ENCODE measurements at places on chromosomes 2 and 18. TPM values are rescaled to one million over a fixed set of nuclear protein-coding genes. Genes with fewer than 3 reads are reported as not detected.
A peak's percentile ranks its signal among the peaks of the same experiment; 100 is the strongest.

Gene CAPG
- 1.3 TPM for polyA plus RNA-seq

Gene DQX1
- 1.6 TPM for polyA plus RNA-seq

Gene BMP10
- polyA plus RNA-seq = not detected

Gene LANCL1
- polyA plus RNA-seq = 52.6 TPM

Gene ZNF407
- 2.6 TPM for polyA plus RNA-seq

Gene TMEM247
- not detected for polyA plus RNA-seq

Gene DYNC2LI1
- 26.6 TPM for polyA plus RNA-seq

Gene CLIP4
- 20.7 TPM for polyA plus RNA-seq

Gene SEH1L
- polyA plus RNA-seq = 29.8 TPM

Gene AKAIN1
- polyA plus RNA-seq = not detected

Gene HOXD8
- polyA plus RNA-seq = 8.2 TPM

DNA sequence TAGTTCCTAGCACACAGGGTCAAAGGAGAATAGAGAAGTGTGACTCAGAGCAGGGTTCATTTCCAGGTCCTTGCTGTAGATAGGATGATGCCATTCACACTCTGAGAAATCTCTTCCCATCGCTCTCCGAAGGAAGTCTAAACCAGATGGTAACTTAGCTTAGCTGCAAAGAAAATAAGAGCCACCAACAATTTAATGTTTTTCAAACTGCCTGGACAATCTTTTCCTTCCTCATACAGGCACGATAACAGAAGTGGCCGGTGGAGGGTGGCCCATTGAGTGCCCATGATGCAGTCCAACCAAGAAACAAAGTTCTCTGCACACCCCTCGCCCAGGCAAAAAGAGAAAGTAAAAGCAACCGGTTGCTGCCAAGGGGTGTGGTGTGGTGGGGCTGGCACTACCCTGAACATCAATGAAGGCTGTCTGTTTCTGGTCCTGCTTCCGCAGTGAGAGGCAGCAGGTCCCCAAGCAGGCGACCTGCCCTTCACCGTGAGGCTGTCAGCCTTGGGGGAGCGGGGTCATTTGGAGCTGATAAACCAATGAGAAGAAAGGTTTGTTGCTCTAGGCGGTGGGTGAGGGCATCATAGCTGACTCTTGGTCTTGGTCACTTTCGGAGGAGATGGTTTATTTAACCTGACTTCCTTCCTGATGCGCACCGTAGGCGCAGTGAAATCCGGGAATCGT is 105.6 kb upstream of the CD302 start:
- no peak for DNase-seq
- H3K27me3 ChIP-seq = no peaks in the 10 kb centered on the region
- H3K4me3 ChIP-seq = no peak overlapping the region
- no peak overlapping the region for H3K27ac ChIP-seq

DNA sequence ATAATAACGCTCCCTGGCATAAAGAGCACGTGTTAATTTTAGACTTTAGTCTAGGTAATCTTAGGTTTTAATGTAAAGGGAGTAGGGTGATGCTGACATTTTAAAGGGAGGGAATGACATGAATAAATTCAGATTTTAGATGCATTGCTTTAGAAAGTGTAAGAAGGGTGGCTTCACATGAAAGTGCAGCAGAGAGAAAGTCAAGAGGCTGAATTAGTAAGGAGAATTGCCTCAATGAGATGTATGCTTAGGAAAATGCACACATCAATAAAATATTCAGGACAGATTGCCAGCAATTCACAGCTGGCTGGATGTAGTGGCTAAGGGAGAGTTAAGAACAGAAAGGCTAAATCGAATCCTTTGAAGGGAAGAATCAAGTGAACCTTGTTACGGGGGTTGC is 165.5 kb upstream of the CDH19 start:
- H3K27me3 ChIP-seq = no peaks in the 10 kb centered on the region
- no peak overlapping the region for H3K4me3 ChIP-seq
- H3K36me3 ChIP-seq = no peaks in the 10 kb centered on the region
- DNase-seq = no peak

- peaks cover 4% of the 10 kb centered on the region for H3K4me1 ChIP-seq
- no peak overlapping the region for H3K4me3 ChIP-seq
- H3K27ac ChIP-seq = no peak overlapping the region
These were observed 115.3 kb upstream of the RBBP8 start for GRCh38 chr18:22817844-22818243.

DNA sequence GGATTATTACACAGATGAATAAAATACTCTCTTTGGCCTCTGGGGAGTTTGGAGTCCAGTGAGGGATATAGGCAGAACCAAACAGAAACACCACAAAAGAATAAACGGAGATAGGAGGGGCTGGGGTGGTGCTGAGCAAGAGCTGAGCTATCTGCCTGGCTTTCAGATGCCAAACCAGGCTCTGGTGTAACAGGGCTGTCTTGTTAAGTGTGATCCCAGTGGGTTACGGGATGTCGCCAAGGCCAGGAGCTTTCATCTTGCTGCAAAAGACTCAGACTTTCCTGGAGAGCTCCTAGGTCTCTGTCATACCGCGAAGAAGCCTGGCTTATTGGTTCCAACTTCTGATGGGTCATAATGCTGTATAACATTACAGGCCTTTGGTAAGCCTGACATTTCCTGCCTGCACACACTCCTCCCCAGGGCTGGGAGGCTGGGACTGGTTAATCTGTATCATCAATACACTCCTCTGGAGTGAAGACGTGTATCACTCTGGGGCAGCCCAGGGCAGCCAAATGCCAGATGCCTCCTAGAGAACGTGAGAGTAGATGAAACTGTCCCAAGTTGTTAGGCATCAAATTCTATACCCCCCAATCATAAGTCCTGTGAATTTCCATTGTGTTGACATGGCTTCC is 60.5 kb downstream of the STPG4 start:
- H3K27ac ChIP-seq = peak overlapping the region; percentile 89
- peak; percentile 74 for DNase-seq
- peaks cover 13% of the 10 kb centered on the region for H3K4me1 ChIP-seq
- no peaks in the 10 kb centered on the region for H3K36me3 ChIP-seq
- H3K4me3 ChIP-seq = no peak overlapping the region

GRCh38 chr2:180621366-180621765 is 359.0 kb upstream of the UBE2E3 start:
- no peaks in the 10 kb centered on the region for H3K27me3 ChIP-seq
- DNase-seq = no peak
- H3K4me1 ChIP-seq = no peaks in the 10 kb centered on the region
- H3K4me3 ChIP-seq = no peak overlapping the region
- H3K36me3 ChIP-seq = no peaks in the 10 kb centered on the region

- H3K27me3 ChIP-seq = no peaks in the 10 kb centered on the region
- no peaks in the 10 kb centered on the region for H3K36me3 ChIP-seq
- H3K4me1 ChIP-seq = peaks cover 7% of the 10 kb centered on the region
These were observed 102.4 kb downstream of the CABLES1 start for GRCh38 chr18:23237524-23238151.

DNA sequence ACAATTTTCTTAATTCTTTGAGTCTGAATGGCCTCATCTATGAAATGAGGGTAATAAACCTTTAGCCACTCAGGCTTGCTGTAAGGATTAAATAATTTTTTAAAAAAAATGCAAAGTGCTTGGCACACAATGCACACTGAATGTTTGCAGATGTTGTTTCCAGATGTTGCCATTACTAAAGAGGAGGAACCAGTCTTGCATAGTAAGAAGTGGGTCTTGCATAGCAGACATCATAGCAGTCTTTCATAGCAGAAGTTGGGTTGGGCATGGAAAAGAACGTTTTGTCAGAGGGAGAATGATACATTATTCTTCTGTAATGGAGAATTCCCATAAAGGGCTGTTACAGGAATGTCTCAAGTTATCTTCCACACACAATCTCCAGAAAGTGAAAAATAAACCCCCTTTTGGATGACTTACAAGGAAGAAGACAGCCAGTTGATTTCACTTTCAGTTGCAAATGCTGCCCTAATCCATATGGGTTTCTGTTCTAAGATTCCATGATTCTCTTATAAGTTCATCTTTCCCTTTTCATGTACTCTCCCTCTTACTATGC is 327.7 kb downstream of the SUCLG1 start:
- H3K4me1 ChIP-seq = no peaks in the 10 kb centered on the region
- H3K27ac ChIP-seq = no peak overlapping the region
- no peak for DNase-seq
- no peak overlapping the region for H3K4me3 ChIP-seq
- H3K27me3 ChIP-seq = no peaks in the 10 kb centered on the region

DNA sequence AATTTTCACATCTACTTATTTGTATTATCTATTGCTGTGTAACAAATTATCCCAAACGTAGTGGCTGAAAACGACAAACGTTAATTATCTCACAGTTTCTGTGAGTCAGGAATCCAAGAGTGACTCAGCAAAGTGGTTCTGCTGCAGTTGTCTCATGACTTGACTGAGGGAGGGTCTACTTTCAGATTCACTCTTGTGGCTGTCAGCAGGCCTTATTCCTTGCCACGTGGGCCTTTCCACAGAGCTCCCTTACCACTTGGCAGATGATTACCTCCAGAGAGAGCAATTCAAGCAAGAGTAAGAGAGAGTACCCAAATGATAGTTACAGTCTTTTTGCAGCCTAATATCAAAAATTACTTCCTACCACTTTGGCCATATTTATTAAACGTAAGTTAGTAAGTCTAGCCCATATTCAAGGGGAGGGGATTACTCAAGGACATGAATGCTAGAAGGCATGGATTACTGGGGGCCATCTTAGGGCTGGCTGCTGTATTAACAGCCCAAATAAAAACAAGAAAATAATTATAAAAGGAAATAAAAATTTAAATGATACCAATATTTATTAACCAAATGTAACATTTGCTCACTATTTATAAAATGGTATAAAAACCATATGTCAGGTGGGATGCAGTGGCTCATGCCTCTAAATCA is 48.7 kb upstream of the NBEAL1 start:
- no peaks in the 10 kb centered on the region for H3K4me1 ChIP-seq
- no peak overlapping the region for H3K4me3 ChIP-seq
- no peak for DNase-seq

GRCh38 chr18:36149514-36150289 is 20.0 kb downstream of the ELP2 start:
- peaks cover 56% of the 10 kb centered on the region for H3K36me3 ChIP-seq
- H3K4me1 ChIP-seq = no peaks in the 10 kb centered on the region
- H3K27ac ChIP-seq = no peak overlapping the region
- no peak for DNase-seq
- no peaks in the 10 kb centered on the region for H3K27me3 ChIP-seq

DNA sequence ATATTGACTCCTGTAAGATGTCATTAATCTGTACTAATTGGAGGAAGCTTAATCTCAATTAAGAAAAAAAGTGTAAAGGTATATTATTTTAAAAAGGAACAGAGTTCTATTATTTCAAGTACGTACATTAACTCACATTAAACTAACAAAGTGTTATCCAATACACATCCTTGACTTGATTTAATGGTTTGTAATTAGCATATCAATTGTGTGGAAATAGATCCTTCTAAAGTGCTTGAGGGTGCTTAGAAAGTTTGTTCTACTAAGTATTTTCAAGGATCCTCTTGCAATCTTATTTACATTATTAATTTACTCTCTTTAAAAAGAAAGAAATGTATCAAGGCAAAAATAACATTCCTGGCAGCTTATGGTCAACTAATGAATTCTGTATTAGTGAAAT is 720.3 kb downstream of the KCNJ3 start:
- no peaks in the 10 kb centered on the region for H3K4me1 ChIP-seq
- H3K27ac ChIP-seq = no peak overlapping the region
- H3K4me3 ChIP-seq = no peak overlapping the region

- H3K36me3 ChIP-seq = no peaks in the 10 kb centered on the region
- peaks cover 6% of the 10 kb centered on the region for H3K4me1 ChIP-seq
- DNase-seq = no peak
- H3K4me3 ChIP-seq = no peak overlapping the region
- no peak overlapping the region for H3K27ac ChIP-seq
These were observed 584.3 kb downstream of the FBXO15 start for GRCh38 chr18:73563345-73563744.

DNA sequence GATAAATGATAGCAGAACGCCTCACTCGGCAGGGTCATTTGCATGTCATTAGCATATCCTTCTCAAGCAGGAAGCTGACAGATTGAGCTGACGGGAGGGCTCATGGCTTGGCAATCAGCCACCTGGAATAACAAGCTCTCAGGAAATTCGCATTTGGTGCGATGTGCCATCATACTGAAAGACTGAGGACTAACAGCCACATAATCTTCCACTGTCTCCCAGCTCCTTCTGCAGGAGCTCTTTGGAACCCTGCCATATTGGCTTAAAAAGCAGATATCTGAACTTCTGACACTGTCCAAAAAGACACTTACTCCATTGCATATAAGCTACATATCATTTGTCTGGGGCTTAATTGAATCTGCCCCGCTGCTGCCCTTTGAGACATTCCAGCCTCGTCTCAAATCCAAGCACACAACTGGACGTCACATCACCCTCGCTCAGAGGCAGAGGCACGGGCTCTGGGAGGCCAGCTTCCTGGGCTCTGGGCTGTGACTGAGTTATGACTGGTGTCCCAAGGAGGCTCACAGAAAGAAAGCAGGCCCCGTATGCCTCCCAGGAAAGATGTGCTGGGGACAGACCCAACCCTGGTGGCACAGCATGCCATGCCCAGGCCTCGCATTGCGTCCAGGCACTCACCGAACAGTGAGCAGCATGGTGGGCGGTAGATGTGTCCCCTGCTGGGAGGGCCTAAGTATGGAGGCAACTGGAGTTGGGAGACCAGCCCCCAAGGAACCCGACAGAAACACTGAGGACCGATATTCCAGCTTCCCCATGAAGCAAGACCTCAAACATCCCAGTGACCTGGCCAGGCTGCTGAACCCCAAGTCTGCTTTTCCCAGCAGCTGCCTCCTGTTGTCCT is 228.0 kb downstream of the ATAD2B start:
- DNase-seq = peak; percentile 83

DNA sequence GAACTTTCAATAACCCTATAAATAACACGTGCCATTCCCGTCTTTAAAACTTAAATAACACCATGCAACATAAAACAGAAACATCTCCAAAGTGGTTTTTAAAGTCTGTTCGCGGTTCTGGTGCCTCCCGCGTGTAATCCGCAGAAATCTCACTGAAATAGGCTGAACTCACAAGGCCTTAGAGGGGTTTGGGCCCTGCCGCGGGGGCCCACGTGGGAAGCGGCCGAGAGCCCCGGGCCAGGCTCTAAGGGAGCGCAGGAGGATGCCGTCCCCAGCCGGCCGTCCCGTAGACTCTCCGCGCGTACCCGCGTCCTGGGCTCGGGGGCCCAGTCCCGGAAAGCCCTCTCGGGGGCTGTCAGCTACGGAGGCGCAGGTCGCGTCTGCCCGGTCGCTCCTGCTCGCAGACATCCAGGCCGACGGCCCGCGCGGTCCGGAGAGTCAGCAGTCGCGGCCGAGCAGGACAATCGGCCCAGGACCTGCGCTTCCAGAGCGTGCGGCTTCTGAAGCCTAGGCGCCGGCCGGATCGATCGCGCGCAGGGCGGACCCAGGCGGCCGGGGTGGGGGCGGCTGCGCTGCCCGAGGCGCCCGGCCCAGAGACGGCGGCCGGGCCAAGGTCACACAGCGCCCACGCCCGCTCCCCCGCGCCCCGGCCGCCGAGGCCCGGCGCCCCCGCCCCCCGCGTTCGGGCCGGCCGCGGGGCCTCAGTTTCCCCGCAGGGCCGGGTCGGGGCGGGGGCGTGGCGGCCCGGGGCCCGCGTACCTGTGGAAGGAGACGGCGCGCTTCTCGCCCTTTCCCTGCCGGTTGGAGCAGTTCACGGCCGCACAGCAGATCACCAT is 558 bp downstream of the THAP4 start:
- peak overlapping the region; percentile 96 for H3K4me3 ChIP-seq
- H3K36me3 ChIP-seq = peaks cover 29% of the 10 kb centered on the region
- H3K27me3 ChIP-seq = no peaks in the 10 kb centered on the region
- DNase-seq = peak; percentile 79

Measured in SK-N-SH (cell line).